ENCODE measurements at places on chromosomes 5 and 9.

DNA sequence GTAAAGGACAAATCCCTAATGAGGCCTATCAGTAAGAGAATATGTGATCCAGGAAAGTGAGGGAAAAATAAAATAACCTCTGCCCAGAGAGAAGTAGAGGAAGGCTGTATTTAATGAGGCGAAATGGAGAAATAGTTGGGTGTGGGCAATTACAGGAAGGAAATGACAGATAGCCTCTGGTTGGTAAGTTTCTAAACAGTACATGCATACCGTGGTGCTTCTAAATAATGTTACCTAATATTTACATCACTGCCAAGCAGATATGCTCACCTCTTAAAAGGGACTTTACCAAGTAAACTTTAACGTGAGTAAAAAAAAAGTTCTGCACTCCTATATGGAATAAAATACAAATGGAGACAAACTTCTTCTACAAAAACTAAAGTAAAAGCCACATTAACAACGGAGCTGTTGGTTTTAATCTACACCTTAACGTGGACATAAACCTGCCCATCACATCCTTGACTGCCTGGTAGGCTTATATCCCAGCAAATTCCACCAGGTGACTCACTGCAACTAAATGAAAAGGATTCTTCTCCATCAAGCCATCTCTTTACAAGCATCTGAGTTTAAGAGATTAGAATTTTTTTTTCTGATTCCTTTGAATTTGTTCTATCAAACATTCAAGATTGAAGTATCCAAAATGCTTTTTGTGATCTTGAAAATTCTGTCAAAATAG, 12.4 kb downstream of the NFIL3 start:
- DNase-seq, result peak; percentile 29

DNA sequence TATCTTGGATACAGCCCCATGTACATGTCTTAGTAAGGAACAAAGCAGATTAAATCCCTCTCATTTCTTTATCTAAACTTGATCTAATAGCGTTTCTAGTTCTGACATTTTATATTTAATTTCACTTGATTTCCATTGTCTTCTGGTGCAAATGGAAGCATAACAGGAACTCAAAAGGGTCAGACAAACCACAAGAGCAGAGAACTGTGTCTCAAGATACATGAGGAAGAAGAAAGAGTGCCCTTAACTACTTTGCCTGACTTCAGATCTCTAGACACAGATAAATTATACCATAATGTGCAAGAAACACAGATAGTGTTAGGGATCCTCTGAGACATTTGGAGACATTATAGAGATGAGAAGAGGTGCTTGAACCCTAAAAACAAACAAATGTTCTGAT, 20.7 kb upstream of the STX17 start:
- DNase-seq, result no peak

GRCh38 chr5:93805616-93806379, 64.4 kb upstream of the POU5F2 start:
- no peak for DNase-seq

GRCh38 chr5:131635684-131636572, 899 bp upstream of the RAPGEF6 start:
- DNase-seq, result no peak

GRCh38 chr5:946720-947625, 54.3 kb downstream of the TRIP13 start:
- no peak for DNase-seq

GRCh38 chr5:75985077-75985476, 98.1 kb upstream of the SV2C start:
- no peak for DNase-seq

DNA sequence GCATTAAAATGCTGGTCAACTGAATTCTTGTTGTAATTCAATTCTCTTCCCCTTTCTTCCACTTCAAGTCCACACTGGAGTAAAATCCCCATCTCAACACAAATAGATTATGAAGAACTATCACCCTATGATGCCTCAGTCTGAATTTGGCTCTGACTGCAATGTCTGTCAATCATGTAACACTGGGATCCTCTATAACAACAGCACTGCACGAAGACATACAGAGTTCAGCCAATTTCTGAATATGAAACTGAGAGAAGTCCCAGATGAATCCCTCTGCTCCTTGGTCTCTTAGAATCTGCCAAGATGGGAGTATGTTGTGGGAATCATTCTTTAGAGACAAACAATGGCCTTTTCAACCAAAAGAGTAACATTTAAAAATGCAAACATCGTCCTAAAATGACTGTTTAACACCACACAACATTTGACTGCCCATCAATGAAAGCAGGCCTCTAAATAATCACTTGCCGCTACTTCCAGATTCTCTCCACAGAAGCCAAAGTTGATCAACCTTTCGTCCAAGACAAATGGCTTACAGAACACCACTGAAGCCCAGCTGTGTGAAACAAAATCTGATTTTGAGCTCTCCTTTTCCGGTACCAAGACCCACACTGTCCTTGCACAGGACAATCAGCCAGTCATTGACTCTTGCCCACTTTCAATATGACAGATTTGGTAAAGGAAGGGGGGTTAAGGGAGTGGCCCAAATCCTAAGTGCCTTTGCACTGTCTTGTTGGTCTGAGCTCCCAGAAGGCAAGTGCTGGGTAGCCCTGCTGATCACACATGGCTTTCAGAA, 258.0 kb downstream of the EBF1 start:
- no peak for DNase-seq

GRCh38 chr5:78781611-78782286, 133.2 kb upstream of the LHFPL2 start:
- DNase-seq, result peak; percentile 40

GRCh38 chr5:32989815-32990214, 278.7 kb downstream of the NPR3 start:
- DNase-seq, result no peak

DNA sequence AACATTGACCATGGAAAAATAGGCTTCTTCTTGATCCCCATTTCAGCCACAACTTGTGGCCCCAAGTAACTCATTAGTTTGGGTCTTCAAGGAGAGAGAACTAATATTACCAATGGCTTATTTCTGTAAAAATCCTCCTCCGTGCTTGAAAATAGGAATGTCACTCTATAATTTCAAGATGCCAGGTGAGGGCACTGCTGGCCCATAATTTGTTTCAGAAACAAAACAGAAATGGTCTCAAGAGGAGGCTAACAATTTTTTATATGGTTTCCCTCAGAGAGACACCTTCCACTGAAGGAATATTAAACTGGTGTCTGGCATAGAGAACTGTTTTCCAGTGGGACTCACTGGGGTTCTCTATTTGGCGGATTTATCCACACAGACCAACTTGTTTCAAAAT, 437.0 kb upstream of the TRPC7 start:
- peak; percentile 38 for DNase-seq

GRCh38 chr5:151772029-151772845, 483 bp downstream of the G3BP1 start:
- DNase-seq, result peak; percentile 14

DNA sequence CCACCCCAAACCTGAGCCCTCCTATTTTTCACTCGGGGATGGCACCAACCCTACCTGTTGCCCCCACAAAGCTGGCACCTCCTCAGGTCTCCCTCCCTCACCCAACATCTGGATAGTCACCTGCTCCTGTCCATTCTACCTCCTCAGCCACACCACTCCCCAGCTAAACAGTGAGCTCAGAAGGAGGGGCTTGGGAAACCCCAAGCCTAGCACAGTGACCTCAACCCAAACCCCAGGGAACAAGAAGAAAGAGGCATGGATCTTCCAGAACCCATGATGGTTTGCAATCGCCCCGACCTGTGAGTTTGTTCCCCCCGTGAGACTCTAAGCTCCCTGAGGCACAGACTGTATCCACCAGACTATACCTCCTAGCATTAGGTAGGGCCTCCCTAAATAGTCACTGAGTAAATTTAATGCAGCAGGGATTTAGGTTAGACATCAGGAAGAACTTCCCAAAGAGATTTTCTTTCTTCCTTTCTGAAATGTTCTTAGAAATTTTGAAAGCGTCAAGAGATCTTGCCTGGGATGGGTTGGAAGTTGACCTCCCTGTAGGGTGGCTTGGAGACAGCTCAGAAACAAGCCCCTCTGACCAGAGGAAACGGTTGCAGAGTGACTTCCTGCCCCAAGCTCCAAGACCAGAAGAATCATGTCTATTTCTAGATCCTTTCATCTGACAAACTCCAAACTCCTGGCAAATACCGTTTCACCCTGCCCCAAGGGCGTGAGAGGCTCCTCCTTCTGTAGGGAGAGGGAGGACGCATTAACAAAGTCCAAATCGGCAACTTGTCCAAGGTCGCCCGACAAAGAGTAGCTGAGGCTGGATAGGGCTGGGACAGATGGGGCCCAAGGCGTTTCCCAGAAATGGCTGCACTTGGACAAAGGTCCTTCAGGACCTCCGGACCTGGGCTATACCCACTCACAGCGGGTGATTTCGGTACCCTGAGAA, 4.1 kb downstream of the FIBCD1 start:
- DNase-seq, result no peak

DNA sequence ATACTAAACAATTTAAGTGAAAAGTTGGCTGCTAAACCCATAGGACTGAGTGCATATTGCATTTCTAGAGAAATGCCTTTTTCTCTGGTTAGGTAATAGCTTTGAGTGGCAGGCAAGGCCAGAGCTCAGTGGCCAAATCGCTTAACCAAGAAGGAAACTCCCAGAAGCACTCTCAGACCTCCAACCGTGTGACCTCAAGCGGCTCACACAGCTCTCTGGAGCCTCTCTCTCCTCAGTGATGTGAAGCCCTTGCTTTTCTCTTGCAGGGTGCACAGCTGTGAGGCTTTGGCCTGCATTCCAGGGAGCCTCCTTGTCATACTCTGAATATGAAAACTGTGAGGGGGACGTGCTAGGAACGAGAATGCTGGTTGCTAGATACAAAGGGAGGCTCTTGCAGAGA, 106.7 kb downstream of the INSYN2B start:
- DNase-seq, result peak; percentile 55

DNA sequence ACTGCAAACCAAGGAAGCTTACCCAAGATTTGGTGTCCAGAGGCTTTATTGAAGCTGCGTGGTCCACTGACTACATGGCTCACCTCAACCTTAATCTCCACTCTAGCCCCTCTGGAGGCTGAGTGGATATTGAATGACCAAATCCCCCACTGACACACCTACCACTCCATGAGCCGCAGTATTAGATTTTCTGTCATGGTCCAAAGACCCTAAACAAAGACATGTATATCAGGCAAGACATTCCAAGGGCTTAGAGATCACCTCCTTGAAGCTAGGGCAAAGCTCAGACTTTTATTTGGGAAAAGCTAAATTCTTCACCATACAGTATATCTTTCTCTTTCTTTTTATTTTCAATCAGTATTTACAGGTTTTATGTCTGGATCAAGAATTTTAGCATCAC, 346.2 kb upstream of the CTNND2 start:
- no peak for DNase-seq

DNA sequence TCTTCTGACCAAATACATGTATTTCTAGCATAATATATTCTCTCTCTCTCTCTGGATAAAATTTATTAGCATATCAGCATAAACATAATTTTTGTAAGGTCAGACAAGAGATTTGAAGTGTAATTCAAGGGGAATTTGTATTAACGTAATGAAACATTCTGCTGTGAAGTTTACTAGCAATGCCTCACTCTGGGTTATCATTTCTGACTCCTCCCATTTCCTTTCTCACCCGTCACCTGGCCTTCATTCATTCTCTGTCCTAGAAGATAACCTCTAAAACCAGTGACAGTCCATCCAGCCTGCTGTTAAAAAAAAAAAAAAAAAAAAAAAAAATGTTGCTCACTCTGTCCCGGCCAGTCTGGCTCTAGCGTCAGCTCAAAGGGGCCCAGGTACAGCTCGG, 27.1 kb downstream of the GRAMD2B start:
- DNase-seq, result no peak

DNA sequence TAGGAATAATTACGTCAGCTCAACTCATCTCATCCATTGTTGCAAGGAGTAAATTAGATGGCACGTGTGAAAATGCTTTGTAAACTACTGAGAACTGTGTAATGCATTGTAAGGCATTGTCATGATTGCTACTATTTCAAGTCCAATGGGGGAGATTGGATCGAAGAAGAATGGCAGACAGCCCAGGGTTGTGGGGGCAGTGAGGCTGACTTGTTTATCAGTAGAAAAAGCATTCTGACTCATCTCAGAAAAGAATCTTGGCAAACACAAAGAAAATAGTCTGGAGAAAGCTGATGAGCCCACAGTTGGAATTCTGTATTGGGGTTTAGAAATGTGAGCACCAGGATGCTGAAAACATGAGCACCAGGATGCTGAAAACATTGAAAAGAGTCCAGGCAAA, 28.0 kb upstream of the DAP start:
- DNase-seq, result peak; percentile 88

- DNase-seq, result no peak
Measured at GRCh38 chr5:118228489-118228888, 759.9 kb downstream of the DTWD2 start.

- DNase-seq, result no peak
Measured at GRCh38 chr9:15401266-15401665, 21.4 kb upstream of the SNAPC3 start.

GRCh38 chr5:20023686-20024180, 35.7 kb upstream of the CDH18 start:
- DNase-seq, result peak; percentile 31

- peak; percentile 100 for DNase-seq
Measured at GRCh38 chr9:107274953-107275422, 8.1 kb upstream of the RAD23B start.
